Thoracic aorta (tissue), 2 donors: ENCODE measurements at places on chromosomes 1 and 21. TPM values are rescaled to one million over a fixed set of nuclear protein-coding genes. Genes with fewer than 3 reads are reported as not detected.

The TSPAN1 gene
- 3.1 TPM for total RNA-seq

DNA sequence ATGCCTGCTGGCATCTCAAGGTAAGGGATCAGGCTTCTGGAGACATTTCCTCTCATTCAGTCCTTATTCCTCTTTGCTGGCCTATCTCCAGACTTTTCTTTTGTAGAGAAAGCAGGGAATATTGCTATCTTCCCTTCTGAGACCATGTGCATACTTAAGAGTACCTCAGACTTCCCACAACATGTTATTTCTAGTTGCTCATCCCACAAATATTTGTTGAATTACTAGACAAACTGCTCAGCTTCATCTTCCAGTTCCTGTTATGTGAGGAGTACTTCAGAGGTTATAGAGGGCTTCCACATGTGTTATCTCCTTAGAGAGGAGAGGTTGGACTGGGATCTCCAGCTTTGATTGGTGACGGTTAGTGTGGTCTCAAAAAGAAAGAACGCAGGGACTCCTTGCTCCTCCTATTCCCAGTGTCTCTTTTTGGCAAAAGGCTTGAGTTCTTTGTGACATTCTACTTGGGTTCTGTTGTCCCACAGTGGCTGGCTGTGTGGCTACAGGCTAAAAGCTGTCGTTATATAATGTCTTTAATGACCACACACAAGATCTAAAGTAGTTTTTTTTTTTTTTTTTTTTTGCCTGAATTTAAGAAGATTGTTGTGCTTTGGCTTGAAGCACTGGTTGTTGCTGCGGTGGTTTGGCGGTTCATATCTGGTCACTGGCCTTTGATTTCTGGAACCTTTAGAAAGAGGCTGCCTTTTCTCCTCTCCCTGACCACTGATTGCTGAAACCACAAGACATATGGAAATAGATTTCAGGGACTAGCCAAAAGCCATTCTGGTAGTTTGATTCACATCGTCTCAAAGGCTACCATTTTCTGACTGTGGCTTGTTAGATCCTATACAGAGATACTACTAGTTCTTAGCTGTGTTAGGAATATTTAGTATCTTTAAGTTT, 78.7 kb downstream of the FGGY start:
- DNase-seq = no peak

GRCh38 chr1:157995583-157996169, 2.2 kb downstream of the KIRREL1 start:
- DNase-seq = no peak

DNA sequence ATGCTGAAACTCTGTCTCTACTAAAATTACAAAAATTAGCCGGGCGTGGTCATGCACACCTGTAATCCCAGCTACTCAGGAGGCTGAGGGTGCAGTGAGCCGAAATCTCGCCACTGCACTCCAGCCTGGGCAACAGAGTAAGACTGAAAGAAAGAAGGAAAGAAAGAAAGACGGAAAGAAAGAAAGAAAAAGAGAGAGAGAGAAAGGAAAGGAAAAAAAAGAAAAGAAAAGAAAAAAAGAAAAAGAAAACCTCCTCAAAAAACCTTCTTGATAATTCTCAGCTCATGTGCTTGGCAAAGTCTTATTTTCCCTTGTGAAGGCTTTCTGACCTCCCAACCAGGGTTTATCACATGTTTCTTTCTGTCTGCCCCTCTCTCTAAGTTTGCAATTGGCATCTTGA, 7.3 kb downstream of the NID1 start:
- no peak for DNase-seq

- no peak for DNase-seq
Observed at GRCh38 chr21:35020902-35021301, 28.2 kb downstream of the RUNX1 start.

GRCh38 chr1:193079187-193079586, 19.8 kb downstream of the RO60 start:
- no peak for DNase-seq

The PKLR gene
- total RNA-seq = not detected

DNA sequence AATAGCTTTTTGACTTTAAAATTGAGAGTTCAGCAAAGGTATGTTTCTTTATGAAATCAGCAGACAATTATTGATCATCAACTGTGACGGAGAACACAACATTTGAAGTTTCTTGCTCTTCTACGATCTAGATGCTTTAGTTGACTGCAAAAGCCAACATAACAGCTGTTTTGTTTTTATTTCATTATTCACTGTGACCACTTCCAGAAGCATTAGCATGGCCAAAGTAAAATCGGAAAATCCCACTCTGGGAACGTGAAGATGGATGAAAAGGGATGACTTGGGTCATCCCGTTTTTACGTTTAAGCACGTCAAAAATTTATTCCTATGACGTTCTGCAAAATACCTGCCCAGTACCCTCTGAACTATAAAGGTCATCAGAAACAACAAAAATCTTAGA, 833.0 kb upstream of the ADAMTS5 start:
- DNase-seq = no peak

DNA sequence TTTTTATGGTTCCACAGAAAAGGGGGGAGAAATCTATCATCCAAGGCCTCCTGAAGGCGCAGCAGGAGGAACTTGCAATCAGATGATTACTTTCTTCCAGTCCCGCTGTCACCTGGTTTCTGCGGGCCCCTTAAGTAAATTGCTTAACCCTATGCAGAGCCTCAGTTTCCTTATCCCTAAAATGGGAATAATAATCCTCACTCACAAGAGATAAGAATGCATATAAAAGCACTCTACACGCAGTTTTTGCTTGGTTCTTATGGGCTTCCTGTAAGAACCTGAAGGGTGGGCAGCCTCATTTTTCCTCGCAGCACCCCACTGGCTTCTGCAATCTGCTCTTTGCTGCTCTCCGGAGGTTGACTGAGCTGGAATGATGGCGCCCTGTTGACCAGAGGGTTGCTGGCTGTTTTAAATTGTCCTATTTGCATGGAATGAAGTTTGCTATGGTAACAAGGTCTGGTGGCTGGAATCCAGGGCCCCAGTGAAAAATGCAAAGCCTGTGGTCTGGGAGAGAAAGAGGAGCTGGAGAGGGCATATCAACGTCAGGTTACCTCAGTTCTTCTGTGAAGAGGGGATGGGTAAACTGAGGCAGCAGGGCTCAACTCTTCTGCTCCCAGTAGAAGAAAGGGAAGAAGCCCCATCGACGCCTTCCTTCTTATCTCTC, 1.0 kb upstream of the KAZN start:
- DNase-seq = no peak

The ELAPOR1 gene
- total RNA-seq = 7.2 TPM

The PLA2G2F gene
- not detected for total RNA-seq

GRCh38 chr1:47767741-47768100, 229.5 kb downstream of the TRABD2B start:
- no peak for DNase-seq
